Regular cardiac myocyte (primary cell): ENCODE measurements at places on chromosomes 7 and 10. TPM values are rescaled to one million over a fixed set of nuclear protein-coding genes. Genes with fewer than 3 reads are reported as not detected.

CHPF2 gene
- total RNA-seq, result 69.0 and 92.5 TPM in 2 replicates

ARHGAP19 gene
- 5.6 and 12.1 TPM in 2 replicates for total RNA-seq

KCNH2 gene
- total RNA-seq, result not detected in 2 replicates

TRIM50 gene
- not detected in 2 replicates for total RNA-seq

ADAM22 gene
- total RNA-seq, result 0.28 and 0.58 TPM in 2 replicates

CD36 gene
- total RNA-seq, result 406 and 4,004 TPM in 2 replicates

SIRT1 gene
- 11.6 and 12.7 TPM in 2 replicates for total RNA-seq

PFKP gene
- 264 and 396 TPM in 2 replicates for total RNA-seq

CARD11 gene
- total RNA-seq, result 0.28 and 0.38 TPM in 2 replicates

LRRC4 gene
- total RNA-seq, result 0.19 TPM in 1 of 2 replicates, not detected in the other

C10orf90 gene
- under 0.01 and 0.38 TPM in 2 replicates for total RNA-seq

PPP1R9A gene
- 0.56 and 0.77 TPM in 2 replicates for total RNA-seq

SPDYE1 gene
- not detected in 2 replicates for total RNA-seq

RNLS gene
- 15.7 and 21.1 TPM in 2 replicates for total RNA-seq

OPN4 gene
- not detected in 2 replicates for total RNA-seq

PLXNA4 gene
- total RNA-seq, result 7.9 and 8.4 TPM in 2 replicates

WNT8B gene
- total RNA-seq, result not detected in 2 replicates

CYP3A7 gene
- total RNA-seq, result not detected in 2 replicates

CCDC7 gene
- total RNA-seq, result 15.1 and 37.2 TPM in 2 replicates

MNX1 gene
- total RNA-seq, result not detected in 2 replicates

COL13A1 gene
- 27.6 and 44.3 TPM in 2 replicates for total RNA-seq

GFRA1 gene
- 0.19 and 0.56 TPM in 2 replicates for total RNA-seq

KAZALD1 gene
- total RNA-seq, result 22.4 and 29.6 TPM in 2 replicates

SPACDR gene
- total RNA-seq, result 0.19 and 1.7 TPM in 2 replicates

MYL7 gene
- total RNA-seq, result not detected in 2 replicates

ACTL6B gene
- total RNA-seq, result not detected in 2 replicates

SORCS1 gene
- not detected in 2 replicates for total RNA-seq
